ENCODE measurements at places on chromosomes 1 and 21.
A peak's percentile ranks its signal among the peaks of the same experiment; 100 is the strongest.

GRCh38 chr1:119374208-119374874 is 5.8 kb downstream of the HAO2 start:
- DNase-seq: no peak

GRCh38 chr1:160722726-160723125 is 11.1 kb upstream of the CD48 start:
- no peak for DNase-seq

GRCh38 chr1:238396140-238396539 is 505.4 kb upstream of the ZP4 start:
- no peak for DNase-seq

- DNase-seq: peak; percentile 28
Measured at GRCh38 chr21:36732761-36733160, 33.8 kb downstream of the SIM2 start.

GRCh38 chr1:54883349-54884102 is 3.5 kb downstream of the DHCR24 start:
- DNase-seq: peak; percentile 66

DNA sequence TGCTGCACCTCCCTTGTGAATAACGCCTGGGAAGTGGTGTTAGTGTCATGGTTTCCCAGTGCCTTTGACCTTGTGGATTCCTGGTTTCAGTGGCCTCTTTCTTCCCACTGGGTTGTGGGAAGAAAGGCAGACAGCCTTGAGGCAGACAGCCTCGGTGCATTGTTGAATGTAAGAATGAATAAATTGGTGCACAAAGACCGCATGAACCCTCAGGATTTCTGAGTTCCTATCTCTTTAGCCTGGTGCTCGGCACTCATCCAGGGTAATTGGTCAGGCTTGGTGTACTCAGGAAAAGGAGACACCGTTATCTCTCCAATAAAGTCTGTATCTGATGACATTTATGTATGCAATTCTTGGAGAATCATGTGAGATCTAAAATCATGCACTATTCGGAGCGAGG is 5.1 kb downstream of the ZNF362 start:
- no peak for DNase-seq

- DNase-seq: no peak
Measured at GRCh38 chr21:37210130-37210529, 57.0 kb downstream of the VPS26C start.

GRCh38 chr21:46569081-46569480 is 35.8 kb downstream of the S100B start:
- no peak for DNase-seq

GRCh38 chr1:209774592-209774991 is 9.8 kb downstream of the C1orf74 start:
- no peak for DNase-seq

DNA sequence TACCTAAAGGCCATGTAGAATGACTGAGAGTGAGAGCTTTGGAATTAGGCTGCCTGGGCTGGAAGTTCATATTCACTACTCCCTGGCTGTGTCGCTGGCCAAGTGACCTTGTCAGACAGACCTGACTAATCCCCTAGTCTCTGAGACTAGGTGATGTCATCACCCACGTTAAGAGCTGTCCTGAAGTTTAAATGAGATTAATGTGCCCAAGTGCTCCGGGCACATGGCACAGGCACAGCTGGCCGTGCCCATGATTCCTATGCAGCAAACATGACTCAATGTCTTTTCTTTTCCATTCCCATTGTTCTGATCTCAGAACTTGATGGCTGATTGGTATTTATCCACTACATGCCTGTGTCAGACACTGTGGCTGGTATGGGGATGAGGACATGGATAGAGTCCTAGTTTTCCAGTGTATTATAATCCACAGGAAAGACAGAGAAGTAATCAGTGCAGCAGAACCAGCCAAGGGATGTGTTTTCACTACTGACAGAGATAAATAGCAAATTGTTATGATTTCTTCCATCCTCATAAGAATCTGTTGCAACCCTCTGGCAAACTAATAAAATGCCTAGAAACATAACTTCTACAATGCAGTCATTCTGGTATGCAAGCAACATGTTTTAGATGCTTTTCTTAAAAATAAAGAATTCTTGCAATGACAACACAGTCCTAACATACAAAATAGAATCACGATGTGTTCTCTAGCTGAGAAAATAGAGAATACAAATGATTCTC is 180.9 kb downstream of the PCP4 start:
- DNase-seq: no peak

- DNase-seq: no peak
Measured at GRCh38 chr1:227447531-227447990, 115.8 kb upstream of the ZNF678 start.
